Stimulated activated CD8-positive, alpha-beta memory T cell treated with anti-CD3 and anti-CD28 coated beads, Interleukin-15, amount 100 ng/mL, for 4 hours (primary cell): ENCODE measurements at places on chromosomes 4 and X.

- DNase-seq, result no peak
Measured at GRCh38 chrX:15930585-15930984, 76.0 kb upstream of the AP1S2 start.

GRCh38 chrX:136395271-136395670, 92.5 kb upstream of the BRS3 start:
- DNase-seq, result no peak

DNA sequence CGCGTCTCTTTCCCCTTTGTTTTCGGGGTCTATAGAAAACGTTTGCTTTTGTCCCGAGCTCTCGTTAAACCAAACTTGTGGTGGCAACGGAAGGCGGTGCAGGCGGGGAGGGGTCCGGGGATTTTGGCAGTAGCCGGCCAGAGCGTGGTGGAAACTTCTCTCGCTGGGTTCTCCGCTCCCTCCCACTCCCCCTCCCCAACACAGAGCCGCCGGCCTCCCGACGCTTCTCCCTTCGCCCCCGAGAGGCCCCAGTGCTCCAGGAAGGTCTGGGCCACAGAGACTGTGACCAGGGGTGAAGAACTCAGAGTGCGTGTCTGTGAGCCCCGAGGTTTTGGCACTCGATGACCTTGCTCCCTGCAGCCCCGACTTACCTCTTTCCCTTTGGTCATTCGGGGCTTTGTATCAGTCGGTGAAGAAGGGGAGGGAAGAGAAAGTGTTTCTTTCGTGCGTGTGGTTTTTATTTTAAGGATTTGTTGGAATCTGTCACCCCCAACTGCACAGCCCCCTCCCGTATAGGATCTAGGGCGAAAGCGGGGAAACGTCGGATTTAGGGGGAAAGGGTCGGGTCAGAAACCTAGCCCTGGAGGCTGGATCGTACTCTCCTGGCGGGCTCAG, 9.0 kb upstream of the BCOR start:
- DNase-seq, result no peak

GRCh38 chr4:94933799-94934198, 176.0 kb downstream of the BMPR1B start:
- no peak for DNase-seq

- DNase-seq, result no peak
Measured at GRCh38 chrX:70969635-70970481, 39.0 kb upstream of the SLC7A3 start.

DNA sequence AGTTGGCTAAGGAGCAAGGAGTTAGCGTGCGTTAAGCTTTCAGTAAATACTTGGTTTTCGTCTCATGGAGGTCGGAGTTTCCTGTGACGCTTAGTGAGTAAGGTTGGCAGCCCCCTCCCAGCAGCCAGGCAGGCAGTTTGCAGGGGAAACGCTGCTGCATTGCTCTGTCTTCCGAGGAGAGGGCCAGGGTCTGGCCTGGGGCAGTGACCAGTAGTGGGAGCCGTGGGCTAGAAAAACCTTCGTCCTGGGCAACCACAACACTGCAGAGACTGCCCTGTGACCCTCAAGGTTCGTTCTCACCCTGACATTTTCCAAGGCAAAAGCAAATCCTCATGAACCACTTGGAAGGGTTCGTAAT, 432 bp downstream of the TMEM175 start:
- no peak for DNase-seq

DNA sequence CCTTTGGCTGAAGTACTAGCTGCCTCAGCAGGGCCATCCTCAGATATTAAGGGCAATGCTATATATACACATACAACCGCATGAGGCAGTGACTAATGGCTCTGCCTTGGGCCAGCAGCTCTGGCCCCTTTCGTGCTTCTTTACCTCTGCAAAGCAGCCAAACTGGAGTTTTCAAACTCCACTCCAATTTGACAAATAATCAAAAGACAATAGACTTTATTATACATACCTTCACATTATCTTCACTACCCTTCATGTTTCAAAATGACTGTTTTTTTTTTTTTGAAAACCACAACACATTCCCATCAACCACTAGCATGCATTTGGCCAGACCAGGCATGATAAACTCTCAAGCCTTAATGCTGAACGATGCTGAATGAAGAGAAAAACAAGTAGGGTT, 187.7 kb downstream of the ENOX2 start:
- DNase-seq, result no peak

DNA sequence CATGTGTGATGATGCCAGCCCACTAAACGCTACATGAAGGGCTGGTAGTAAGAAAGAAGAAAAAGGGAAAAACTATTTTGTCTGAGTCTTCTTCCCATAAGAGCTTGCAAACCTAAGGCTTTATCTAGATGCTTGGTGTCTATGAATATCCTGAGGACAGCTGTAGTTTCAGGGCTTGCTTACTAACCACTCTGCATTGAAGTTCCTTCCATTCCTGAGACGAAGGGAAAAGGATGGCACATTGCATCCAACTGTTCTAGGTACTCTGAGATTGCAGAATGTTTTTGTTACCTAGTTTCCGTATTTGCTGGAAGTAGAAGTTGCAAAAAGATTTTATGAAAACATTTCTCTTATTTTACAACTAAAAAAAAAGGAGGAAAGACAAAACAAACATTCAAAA, 544.6 kb downstream of the IL15 start:
- DNase-seq, result no peak

- no peak for DNase-seq
Measured at GRCh38 chr4:99683895-99684294, 26.3 kb upstream of the C4orf54 start.

DNA sequence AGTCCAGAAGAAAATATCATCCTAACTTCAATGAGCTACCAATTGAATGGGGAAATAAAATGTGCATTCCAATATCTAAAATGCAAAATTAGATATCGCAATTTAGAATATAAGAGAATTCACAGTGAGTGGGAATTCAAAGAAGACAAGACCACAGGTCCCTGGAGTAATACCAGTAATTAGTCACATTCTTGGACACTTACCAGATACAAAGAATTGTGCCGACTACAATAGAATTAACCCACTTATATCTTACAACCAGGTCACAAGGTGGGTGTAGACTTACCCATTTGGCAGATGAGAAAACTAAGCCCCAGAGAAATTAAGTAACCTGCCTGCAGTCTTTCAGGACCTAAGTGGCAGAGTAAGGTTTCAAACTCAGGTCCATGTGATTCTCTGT, 84.3 kb upstream of the C1QTNF7 start:
- DNase-seq, result no peak

DNA sequence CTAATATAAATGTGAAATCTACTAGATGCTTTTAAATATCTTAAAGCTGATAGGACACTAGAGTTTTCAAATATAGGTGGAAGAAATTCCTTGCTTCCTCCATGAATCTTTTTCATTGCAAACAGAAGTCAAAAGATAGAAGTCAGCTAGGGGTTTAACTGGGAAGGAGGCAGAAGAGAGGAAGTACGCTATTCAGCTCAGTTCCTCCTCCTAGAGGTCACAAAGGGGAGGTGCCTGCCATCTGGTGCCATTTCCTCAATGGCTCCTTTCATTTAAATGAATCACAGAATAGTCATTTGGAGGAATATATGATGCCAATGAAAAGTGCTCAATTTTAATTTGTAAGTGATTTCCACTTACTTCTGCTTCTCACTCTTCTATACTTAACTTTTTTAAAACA, 8.5 kb downstream of the COL25A1 start:
- no peak for DNase-seq

GRCh38 chr4:151745481-151746231, 15.2 kb downstream of the GATB start:
- DNase-seq, result no peak

- no peak for DNase-seq
Measured at GRCh38 chrX:24229976-24230375, 80.4 kb downstream of the ZFX start.

- DNase-seq, result no peak
Measured at GRCh38 chrX:40772290-40772689, 36.9 kb upstream of the MED14 start.

DNA sequence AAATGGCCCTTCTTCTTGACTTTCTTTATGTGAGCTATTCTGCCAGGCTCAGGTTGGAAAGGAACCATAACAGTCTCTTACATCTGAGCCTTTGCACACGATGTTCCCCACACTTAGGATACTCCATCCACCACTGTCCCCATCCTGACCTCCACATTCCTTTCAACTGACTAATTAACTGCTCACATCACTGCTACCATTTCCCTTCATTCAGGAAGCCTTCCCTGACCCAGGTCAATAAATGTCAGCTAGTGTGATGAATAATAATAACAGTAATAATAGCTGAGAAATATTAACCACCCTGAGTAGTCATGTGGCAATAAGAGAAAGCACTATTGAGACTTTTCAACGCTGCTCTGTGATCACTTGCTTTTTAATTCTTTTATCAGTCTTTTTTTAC, 291.7 kb downstream of the KCNIP4 start:
- DNase-seq, result no peak

- no peak for DNase-seq
Measured at GRCh38 chr4:79991601-79992000, 81.4 kb downstream of the ANTXR2 start.

GRCh38 chrX:22043872-22044271, 11.7 kb downstream of the PHEX start:
- DNase-seq, result no peak

- DNase-seq, result no peak
Measured at GRCh38 chrX:9340598-9341290, 124.1 kb upstream of the TBL1X start.

DNA sequence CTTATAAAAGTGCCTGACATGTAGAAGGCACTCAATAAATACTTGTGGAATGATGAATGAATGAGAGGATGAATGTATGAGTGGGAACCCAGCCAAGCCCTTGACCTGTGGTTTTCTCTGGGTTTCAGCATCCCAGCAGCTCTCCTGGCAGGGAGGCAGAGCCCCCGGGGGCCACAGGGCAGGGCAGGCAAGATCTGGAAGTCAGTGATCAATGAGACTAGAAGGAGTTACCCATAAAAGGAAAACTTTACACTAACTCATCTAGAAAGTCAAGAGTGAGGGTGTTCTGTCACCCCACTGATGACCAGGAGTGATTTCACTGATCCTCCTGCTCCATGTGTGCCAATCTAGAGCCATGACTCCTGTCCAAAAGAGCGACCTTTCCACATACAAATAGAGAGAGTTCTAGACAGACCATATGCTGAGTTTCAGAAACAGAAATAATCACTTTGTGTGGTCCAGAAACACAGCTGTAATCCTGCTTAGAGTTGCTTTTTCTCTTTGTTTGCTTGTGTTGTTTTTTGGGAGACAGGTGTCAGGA, 37.4 kb downstream of the MGARP start:
- no peak for DNase-seq
